Cortex of kidney (tissue), 1 donor: ENCODE measurements at places on chromosomes 7 and 10.

- DNase-seq = no peak
Measured at GRCh38 chr10:106978756-106979155, 185.8 kb downstream of the SORCS1 start.

GRCh38 chr10:31929261-31930022, 811 bp upstream of the ARHGAP12 start:
- DNase-seq = peak; percentile 26

GRCh38 chr7:156585025-156585648, 55.4 kb upstream of the RNF32 start:
- no peak for DNase-seq

- DNase-seq = no peak
Measured at GRCh38 chr7:82284936-82285519, 158.5 kb downstream of the CACNA2D1 start.
